ENCODE measurements at places on chromosomes 13 and 19. TPM values are rescaled to one million over a fixed set of nuclear protein-coding genes. Genes with fewer than 3 reads are reported as not detected.

GRCh38 chr13:60431108-60431700 lies 34.2 kb downstream of the TDRD3 start:
- no peak for DNase-seq

ZNF569 gene
- total RNA-seq, result 6.4 TPM

- DNase-seq, result no peak
These were observed 932 bp upstream of the TRAPPC2B start for GRCh38 chr19:57362419-57362818.

DNA sequence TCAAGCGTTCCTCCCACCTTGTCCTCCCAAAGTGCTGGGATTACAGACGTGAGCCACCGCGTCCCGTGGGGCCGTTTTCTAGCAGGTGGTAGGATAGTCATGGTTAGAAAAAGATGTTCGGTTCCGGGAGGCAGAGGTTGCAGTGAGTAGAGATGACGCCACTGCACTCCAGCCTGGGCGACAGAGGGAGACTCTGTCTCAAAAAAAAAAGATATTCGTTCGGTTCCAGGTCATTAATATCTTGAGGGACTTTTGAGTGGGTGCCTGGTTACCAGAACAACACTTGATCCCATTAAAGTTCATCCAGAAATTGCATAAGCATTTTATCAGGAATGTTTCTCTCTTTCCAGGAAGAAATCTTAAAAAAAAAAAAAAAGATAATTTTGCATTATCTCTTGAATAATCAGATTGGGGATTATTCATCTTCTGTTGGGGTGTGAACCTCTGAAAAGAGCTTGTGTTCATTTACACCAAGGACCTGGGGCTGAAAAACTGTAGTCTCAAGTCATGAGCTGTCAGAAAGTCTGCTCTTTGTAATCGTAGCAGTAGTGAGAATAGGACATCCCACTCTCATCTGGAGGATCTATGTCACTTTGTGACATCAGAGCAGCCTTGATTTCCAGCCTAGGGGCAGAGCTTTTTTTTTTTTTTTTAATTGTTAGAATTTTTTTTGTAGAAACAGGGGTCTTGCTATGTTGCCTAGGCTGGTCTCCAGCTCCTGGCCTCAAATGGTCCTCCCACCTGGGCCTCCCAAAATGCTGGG lies 1.0 kb upstream of the ETHE1 start:
- no peak for DNase-seq

UQCR11 gene
- 191 TPM for total RNA-seq

DNA sequence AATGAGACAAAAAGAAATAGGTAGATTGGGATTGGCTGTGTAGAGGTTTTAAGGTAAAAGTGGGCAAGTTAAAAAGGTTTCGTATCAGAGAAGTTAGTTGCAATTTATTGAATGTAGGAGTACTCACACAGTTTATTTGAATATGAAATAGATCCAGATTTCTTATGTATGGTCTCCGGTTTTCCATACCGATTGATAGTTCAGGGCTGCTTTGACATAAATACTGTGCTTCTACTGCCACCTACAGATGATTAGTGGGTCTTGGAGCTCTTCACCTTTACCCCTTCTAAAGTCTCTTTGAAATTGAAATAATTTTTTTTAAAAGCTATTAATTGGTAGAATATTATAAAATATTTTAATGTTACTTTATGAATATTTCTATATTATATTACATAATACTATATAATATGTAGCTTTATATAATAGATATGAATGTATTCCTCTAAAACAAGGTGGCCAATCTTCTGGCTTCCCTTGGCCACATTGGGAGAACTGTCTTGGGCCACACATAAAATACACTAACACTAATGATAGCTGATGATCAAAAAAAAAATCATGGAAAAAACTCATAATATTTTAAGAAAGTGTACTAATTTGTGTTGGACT lies 7.7 kb upstream of the GPR18 start:
- DNase-seq, result no peak

Data from activated CD4-positive, alpha-beta memory T cell treated with anti-CD3 and anti-CD28 coated beads, Interleukin-2, amount 10 ng/mL, durations not matched to agents 7 days and 5 days (primary cell).